ENCODE measurements at places on chromosomes 6 and 20. TPM values are rescaled to one million over a fixed set of nuclear protein-coding genes. Genes with fewer than 3 reads are reported as not detected.

DNA sequence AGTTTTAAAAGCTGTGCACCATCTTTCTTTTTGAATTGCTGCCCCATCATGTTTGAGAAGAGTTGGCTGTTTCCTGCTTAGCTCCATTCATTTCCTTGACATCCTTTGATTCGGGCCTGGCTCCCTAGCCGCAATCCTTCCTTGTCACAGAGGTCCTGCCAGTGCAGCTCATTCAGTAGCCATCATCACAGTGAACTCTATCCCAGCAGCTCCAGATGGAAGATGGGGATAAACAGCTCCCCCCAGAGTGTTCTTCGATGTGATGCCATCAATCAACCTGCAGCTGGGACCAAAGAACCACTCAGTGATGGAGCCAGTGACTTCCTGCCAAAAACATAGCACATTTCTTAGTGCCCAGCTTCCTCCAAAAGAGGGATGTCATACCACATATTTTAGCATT is 158.8 kb downstream of the FRK start:
- no peak for DNase-seq
- no peak overlapping the region for H3K27ac ChIP-seq
- no peaks in the 10 kb centered on the region for H3K36me3 ChIP-seq
- H3K4me1 ChIP-seq = peaks cover 3% of the 10 kb centered on the region
- no peaks in the 10 kb centered on the region for H3K27me3 ChIP-seq
- H3K4me3 ChIP-seq = no peak overlapping the region

DNA sequence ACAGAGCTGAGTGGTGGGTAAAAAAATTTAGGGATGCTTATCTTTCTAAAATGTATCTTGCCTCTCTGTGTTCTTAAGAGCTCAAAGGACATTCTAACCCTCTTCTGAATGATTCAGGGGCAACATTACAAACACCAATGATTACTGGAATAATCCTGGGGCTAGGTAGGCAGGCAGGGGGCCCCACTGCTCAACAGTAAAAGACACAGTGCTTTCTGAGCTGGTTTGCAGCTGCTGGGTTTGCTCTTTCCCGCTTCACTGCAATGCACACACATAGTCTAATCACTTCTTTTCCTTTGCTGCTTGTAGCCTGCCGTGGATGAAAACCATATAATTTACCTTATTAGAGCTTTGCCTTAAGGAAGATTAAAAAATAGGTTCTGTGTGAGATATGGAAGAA is 23.9 kb downstream of the CLDN20 start:
- no peaks in the 10 kb centered on the region for H3K27me3 ChIP-seq
- H3K36me3 ChIP-seq = peaks cover 66% of the 10 kb centered on the region
- DNase-seq = peak; percentile 47
- H3K27ac ChIP-seq = no peak overlapping the region

DNA sequence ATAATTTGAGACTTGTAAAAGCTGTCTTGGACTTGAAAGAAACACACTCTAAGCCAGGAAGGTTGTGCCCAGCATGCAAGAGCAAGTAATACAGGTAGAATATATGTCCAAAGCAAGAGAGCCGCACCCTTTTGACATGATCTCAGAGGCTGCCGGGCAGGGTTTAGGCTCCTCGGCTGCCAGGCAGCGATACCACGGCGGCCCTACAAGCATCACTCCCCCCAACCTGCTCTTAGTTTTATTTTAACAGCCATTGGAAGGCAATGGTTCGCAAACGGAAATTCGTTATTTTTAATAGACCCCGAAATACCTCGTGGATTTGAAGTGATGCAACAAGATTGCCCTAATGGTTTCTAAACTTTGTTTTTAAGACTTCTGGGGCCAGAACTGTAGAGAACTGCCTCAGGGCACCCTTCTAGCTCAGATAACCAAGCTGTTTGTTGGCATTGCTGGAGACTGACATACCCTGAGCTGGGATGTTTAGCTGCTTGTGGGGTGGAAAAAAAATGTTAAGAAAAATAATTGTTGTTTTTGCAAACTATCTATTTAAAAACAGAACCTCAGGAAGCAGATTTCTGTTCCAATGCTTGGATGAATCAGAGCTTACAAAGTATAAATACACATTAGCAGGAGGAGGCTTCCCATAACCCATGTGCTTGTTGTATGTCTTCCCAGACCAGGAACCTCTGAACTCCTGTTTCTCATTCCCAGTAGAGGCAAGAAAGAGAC is 39.0 kb downstream of the JAG1 start:
- no peak for DNase-seq
- peaks cover 17% of the 10 kb centered on the region for H3K36me3 ChIP-seq
- no peak overlapping the region for H3K4me3 ChIP-seq
- H3K4me1 ChIP-seq = peaks cover 20% of the 10 kb centered on the region

GRCh38 chr20:6863355-6863754 is 95.9 kb downstream of the BMP2 start:
- H3K27me3 ChIP-seq = no peaks in the 10 kb centered on the region
- no peaks in the 10 kb centered on the region for H3K36me3 ChIP-seq
- DNase-seq = no peak

CYP24A1 gene
- 9.1 TPM for polyA plus RNA-seq

ADRM1 gene
- 137 TPM for polyA plus RNA-seq

GPX6 gene
- polyA plus RNA-seq = not detected

NUP153 gene
- polyA plus RNA-seq = 10.5 TPM

Data from SK-N-SH (cell line).